Cardiac atrium fibroblast (primary cell): ENCODE measurements at places on chromosomes 2 and 18. TPM values are rescaled to one million over a fixed set of nuclear protein-coding genes. Genes with fewer than 3 reads are reported as not detected.

The LPIN1 gene
- 14.3 and 16.4 TPM in 2 replicates for total RNA-seq

The ACTG2 gene
- total RNA-seq = 0.18 TPM in 1 of 2 replicates, not detected in the other

The ASPRV1 gene
- 0.18 TPM in 1 of 2 replicates, not detected in the other for total RNA-seq

The MAPK4 gene
- 0.16 TPM in 1 of 2 replicates, not detected in the other for total RNA-seq

The ANKRD29 gene
- total RNA-seq = 0.65 and 0.90 TPM in 2 replicates

The ASAP2 gene
- total RNA-seq = 25.8 and 27.3 TPM in 2 replicates

The DHRS9 gene
- 20.2 and 29.2 TPM in 2 replicates for total RNA-seq

The ADNP2 gene
- total RNA-seq = 9.6 and 10.3 TPM in 2 replicates

The EFR3B gene
- total RNA-seq = 0.18 and 0.97 TPM in 2 replicates

The RFX8 gene
- total RNA-seq = under 0.01 and 1.8 TPM in 2 replicates

The TBR1 gene
- not detected in 2 replicates for total RNA-seq

The IL1F10 gene
- not detected in 2 replicates for total RNA-seq

The PSMA8 gene
- not detected in 2 replicates for total RNA-seq

The THADA gene
- 12.3 and 15.4 TPM in 2 replicates for total RNA-seq

The GPAT2 gene
- 8.5 and 16.7 TPM in 2 replicates for total RNA-seq

The EDAR gene
- not detected in 2 replicates for total RNA-seq

The TMEM178A gene
- 5.7 TPM in 1 of 2 replicates, not detected in the other for total RNA-seq

The LBX2 gene
- 1.6 and 2.1 TPM in 2 replicates for total RNA-seq

The PAX3 gene
- 0.97 TPM in 1 of 2 replicates, not detected in the other for total RNA-seq

The UGT1A10 gene
- total RNA-seq = not detected in 2 replicates

The SH3RF3 gene
- total RNA-seq = 8.4 and 9.6 TPM in 2 replicates

The ASTL gene
- total RNA-seq = not detected in 2 replicates

The CPS1 gene
- total RNA-seq = 10.5 and 12.6 TPM in 2 replicates

The TLX2 gene
- total RNA-seq = not detected in 2 replicates

The CCDC178 gene
- not detected in 2 replicates for total RNA-seq

The FBXO15 gene
- not detected in 2 replicates for total RNA-seq

The ANO7 gene
- total RNA-seq = 1.6 and 2.0 TPM in 2 replicates

The RIOK3 gene
- total RNA-seq = 38.1 and 59.9 TPM in 2 replicates

The VIT gene
- total RNA-seq = 0.36 and 1.1 TPM in 2 replicates

The ACVR1C gene
- total RNA-seq = not detected in 2 replicates

The RASGRP3 gene
- total RNA-seq = 1.8 and 8.3 TPM in 2 replicates

The RNPEPL1 gene
- 19.7 and 24.0 TPM in 2 replicates for total RNA-seq
